Kidney epithelial cell (primary cell): ENCODE measurements at places on chromosomes 7 and 10. TPM values are rescaled to one million over a fixed set of nuclear protein-coding genes. Genes with fewer than 3 reads are reported as not detected.

Gene TUBAL3
- total RNA-seq, result 0.34 and 0.46 TPM in 2 replicates

Gene AKR1D1
- 0.08 TPM in 1 of 2 replicates, not detected in the other for total RNA-seq

Gene TMEM184A
- total RNA-seq, result 5.7 and 5.8 TPM in 2 replicates

Gene ADAMTS14
- 1.3 and 1.6 TPM in 2 replicates for total RNA-seq

Gene DRGX
- not detected in 2 replicates for total RNA-seq

Gene IMMP2L
- 9.8 and 30.8 TPM in 2 replicates for total RNA-seq

Gene UNCX
- total RNA-seq, result 0.55 and 1.6 TPM in 2 replicates

Gene KDM7A
- total RNA-seq, result 9.7 and 11.5 TPM in 2 replicates

Gene PKD2L1
- not detected in 2 replicates for total RNA-seq

Gene GIMAP8
- total RNA-seq, result not detected in 2 replicates

Gene OR2A42
- 0.07 and 0.08 TPM in 2 replicates for total RNA-seq

Gene MSS51
- 0.54 and 0.55 TPM in 2 replicates for total RNA-seq

Gene TMEM176B
- 15.8 and 17.5 TPM in 2 replicates for total RNA-seq
